ENCODE measurements at places on chromosomes 2 and 18.

- DNase-seq = no peak
Observed at GRCh38 chr2:104448661-104449440, 405.1 kb upstream of the POU3F3 start.

DNA sequence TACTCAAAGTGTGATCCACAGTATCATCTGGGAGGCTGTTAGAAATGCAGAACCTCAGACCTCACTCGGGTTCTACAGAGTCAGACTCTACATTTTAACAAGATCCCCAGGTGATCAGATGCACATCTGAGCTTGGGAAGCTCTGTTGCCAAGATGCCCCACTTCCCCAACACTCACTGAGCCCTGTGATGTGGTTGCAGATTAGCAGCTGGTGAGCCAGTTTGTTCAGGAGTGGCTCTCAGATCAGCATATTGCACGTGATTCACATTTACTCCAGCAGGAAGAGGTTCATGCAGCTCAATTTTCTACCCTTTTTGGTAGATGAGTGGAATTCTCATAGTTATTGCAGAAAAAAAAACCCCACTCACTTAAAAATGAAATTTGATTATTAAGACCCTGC, 96.4 kb downstream of the VIT start:
- no peak for DNase-seq

GRCh38 chr2:173713904-173714555, 251.1 kb downstream of the SP3 start:
- DNase-seq = no peak

DNA sequence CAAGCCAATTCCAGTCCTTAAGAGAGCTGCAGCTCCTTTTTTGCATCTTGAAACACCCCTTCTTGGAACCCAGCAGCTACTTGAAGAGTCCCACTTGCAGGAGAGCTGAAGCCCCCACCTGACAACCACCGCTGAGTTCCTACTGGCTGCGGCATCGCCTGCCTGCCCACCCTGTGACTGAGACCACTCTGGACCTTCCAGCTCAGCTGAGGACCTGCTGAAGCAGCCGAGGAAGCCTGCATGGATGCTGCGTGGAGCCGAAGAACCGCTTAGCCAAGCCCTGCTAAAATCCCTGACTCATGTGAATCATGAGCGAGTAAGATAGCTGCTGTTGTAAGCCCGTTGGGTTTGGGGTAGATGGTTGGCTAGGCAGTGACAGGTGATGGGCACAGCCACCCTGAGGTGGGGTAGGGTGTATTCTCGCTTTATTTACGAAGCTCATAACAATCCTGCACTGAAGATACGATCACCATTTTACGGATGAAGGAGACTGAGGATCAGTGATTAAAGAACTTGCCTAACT, 78.4 kb downstream of the INHBB start:
- no peak for DNase-seq

- DNase-seq = no peak
Observed at GRCh38 chr2:232687382-232688160, 9.6 kb upstream of the GIGYF2 start.

GRCh38 chr2:212871597-212871996, 279.8 kb downstream of the IKZF2 start:
- no peak for DNase-seq

DNA sequence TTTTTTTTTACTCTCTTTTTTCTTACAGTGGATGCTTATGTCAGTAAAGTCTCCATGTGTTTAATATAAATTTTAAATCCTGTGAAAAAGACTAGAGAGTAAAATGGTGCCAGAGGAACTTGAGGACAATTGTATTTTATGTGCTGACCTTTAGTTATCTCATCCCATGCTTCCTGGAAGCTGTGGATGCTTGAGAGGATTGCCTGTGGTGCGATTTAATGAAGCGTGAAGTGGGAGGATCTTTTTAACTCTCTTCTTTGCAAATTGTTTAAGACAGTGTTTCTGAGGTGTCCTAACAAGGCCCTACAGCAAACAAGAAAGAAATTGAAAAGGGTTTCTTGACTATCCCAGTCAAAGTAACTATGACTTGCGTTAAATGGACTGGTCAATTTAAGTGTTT, 84.2 kb downstream of the DTNA start:
- no peak for DNase-seq

GRCh38 chr2:171157109-171157500, 3.6 kb downstream of the TLK1 start:
- no peak for DNase-seq

DNA sequence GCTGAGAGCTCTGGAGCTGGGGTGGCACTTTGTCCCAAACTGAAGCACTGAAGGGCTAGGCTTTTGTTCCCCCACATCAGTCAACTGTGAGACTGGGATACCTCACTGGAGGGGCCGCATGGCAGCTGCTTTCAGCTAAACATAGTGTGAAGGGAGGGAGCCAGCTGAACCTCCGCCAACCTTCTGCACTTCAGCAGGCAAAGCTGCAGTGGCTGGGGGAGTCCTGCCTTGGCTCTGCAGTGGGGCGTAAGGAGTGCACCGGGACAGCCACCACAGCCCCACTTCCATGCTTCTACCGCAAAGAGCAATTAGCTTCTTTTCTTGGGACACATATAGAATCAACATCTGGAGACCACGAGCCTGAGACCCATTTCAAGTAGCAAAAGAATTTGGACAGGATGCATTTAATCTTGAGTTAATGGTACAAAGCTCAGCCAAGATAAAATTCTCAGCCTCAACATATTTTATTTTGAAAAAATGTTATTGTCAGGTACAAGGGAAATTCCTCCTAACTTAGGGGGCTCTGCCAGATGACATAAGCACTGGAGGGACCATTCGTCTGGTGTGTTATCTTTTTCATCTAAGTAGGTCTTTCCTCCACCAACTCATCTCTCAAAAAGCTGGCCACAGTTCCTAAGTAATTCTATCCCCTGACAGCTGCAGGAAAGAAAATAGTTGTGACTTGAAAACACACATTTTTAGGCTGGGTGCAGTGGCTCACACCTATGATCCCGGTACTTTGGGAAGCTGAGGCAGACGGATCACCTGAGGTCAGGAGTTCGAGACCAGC, 25.6 kb upstream of the MYCN start:
- no peak for DNase-seq

DNA sequence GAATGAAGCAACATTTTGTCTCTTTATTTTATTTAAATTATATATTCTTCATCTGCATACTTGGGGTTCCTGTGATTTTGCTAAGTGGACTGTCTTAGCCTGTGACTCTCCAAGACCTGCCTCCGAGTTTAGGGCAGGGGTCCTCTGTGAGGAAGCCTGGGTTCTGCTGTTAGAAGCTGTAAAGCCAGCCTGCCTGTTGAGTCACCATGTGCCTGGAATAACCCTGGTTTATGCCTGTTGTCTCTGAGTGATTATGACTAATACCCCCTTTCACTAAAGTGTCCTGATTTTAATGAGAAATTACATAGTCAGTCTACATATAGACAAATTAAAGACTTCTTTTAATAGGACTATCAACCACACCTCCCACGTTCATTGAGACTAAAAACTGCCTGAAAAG, 369.1 kb downstream of the ZNF521 start:
- no peak for DNase-seq

DNA sequence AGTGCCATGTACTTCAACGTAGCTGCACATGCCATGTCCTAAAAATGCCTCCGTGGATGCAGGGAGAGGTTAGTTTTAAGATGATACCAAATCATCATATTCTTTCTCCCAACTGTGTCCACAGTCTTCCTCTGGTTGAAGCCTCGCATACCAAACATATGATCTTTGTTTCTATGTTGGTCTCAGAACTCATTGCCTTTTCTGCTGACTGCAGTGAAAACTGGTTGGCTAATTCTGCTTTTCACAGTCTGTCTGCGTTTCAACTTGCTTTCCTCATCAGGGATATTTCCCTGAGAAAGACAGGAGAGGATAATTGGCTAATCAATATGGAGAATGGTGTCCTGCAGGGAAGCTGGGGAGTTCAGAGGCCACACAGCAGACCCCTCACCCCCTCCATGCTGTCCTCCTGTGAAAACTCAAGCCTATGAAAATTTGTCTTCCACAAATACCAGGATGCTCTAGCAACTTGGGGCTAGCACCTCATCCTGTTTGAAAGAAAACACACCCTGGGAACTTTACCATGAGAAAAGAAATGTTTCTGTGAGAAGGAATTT, 192.2 kb upstream of the PXDN start:
- DNase-seq = no peak

DNA sequence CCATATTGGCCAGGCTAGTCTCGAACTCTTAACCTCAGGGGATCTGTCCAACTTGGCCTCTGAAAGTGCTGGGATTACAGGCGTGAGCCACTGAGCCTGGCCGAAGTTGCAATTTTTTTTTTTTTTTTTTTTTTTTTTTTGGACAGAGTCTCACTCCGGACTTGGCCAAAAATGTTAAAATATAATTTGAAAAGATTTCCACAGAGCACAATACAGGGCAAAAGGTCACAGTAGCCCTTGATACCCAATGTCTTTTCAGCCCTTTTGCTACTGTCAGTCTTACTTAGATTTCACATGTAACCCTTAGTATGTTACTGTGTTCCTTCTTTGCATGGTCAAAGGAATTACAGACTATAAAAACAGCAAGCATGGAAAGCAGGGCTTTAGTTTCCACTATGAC, 42.6 kb upstream of the MAPRE2 start:
- DNase-seq = no peak

- no peak for DNase-seq
Observed at GRCh38 chr2:137300987-137301386, 535.6 kb downstream of the THSD7B start.
